ENCODE measurements at places on chromosomes 7 and 10. TPM values are rescaled to one million over a fixed set of nuclear protein-coding genes. Genes with fewer than 3 reads are reported as not detected.

The DGKI gene
- 0.71 TPM for total RNA-seq

GRCh38 chr10:3838460-3839437 lies 53.7 kb upstream of the KLF6 start:
- H3K4me3 ChIP-seq, result no peak overlapping the region
- no peak overlapping the region for H3K27ac ChIP-seq
- no peak for DNase-seq
- no peaks in the 10 kb centered on the region for H3K4me1 ChIP-seq

The SUGCT gene
- total RNA-seq, result 5.4 TPM

DNA sequence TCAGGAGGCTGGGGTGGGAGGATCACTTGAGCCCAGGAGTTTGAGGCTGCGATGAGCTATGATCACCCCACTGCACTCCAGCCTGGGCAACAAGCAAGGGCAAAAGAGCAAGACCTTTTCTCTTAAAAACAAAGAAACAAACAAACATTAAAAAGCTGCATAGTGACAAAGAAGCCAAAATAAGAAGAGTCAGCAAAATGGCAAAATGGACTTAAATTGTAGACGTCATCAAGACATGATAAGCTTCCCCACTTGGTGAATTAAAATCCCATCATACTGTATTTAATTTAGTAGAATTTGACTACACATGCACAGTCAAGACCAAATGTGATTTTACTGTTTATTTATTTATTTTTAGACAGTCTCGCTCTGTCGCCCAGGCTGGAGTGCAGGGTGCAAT lies 48.8 kb upstream of the ATOH7 start:
- no peaks in the 10 kb centered on the region for H3K4me1 ChIP-seq
- H3K27me3 ChIP-seq, result no peaks in the 10 kb centered on the region
- DNase-seq, result no peak
- H3K4me3 ChIP-seq, result no peak overlapping the region
- H3K36me3 ChIP-seq, result no peaks in the 10 kb centered on the region

DNA sequence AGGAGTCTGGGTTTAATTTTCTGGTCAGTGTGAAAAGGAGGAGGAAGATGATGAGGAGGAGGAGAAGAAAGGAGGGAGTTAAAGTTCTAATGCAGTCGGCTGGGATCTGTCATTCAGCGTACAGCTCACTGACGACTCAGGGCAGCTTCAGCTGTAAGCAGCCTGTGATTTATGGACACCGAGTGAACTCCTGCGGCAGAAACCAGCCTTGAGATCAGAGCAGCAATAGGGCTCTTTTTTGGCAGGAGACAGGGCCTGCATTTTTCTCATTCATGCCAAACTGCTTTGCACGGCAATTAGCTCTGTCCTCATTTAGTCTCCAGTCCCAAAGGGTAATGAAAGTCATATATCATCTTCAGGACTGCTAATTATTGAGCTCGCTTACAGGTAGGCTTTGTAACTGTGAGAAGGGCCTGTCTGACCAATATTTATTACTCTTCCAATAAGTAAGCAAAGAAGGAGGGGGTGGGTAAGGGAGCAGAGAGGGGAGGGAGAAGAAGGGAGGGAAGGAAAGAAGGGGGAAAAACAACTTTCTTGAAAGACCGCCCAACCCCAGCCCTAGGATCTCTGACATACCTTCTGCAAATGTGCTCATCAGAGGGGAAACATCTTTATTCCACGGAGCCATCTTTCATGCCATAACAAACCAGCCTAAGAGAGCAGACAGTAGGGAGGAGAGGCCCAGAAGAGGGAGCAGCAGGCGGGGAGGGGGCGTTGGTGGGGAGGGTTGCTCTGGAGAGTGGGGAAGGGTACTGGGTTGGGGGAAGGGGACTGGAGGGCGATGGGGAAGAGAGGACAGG lies 48.1 kb upstream of the COMTD1 start:
- H3K27ac ChIP-seq, result no peak overlapping the region
- H3K36me3 ChIP-seq, result no peaks in the 10 kb centered on the region
- no peaks in the 10 kb centered on the region for H3K4me1 ChIP-seq

The HACD1 gene
- 30.8 TPM for total RNA-seq

GRCh38 chr10:117944676-117945447 lies 101.9 kb downstream of the RAB11FIP2 start:
- no peaks in the 10 kb centered on the region for H3K36me3 ChIP-seq
- no peak overlapping the region for H3K27ac ChIP-seq
- H3K4me1 ChIP-seq, result no peaks in the 10 kb centered on the region
- no peak overlapping the region for H3K4me3 ChIP-seq
- H3K27me3 ChIP-seq, result no peaks in the 10 kb centered on the region
- DNase-seq, result no peak

DNA sequence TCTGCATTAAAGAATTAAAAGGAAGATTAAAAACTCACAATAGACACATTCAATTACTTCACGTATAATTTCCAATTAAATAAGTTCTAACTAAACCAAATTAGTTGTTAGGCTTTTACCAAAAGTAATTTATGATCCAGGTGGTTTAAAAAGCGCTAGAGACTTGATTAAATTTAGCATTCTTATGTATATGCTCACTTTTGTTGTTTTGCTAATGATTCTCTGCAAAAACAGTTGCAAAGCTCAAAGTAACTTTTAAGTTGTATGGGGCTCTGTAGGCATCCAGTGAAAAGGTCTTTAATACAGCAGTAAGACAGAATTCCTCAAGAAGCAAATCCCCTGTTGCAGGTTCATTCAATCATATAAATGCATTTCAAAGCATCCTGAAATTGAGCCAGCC lies 15.5 kb upstream of the PNPLA8 start:
- H3K4me3 ChIP-seq, result peak overlapping the region; percentile 36
- DNase-seq, result no peak
- no peaks in the 10 kb centered on the region for H3K4me1 ChIP-seq
- no peaks in the 10 kb centered on the region for H3K36me3 ChIP-seq
- no peaks in the 10 kb centered on the region for H3K27me3 ChIP-seq

The ZNF365 gene
- 0.42 TPM for total RNA-seq

The GRID2IP gene
- 1.0 TPM for total RNA-seq

DNA sequence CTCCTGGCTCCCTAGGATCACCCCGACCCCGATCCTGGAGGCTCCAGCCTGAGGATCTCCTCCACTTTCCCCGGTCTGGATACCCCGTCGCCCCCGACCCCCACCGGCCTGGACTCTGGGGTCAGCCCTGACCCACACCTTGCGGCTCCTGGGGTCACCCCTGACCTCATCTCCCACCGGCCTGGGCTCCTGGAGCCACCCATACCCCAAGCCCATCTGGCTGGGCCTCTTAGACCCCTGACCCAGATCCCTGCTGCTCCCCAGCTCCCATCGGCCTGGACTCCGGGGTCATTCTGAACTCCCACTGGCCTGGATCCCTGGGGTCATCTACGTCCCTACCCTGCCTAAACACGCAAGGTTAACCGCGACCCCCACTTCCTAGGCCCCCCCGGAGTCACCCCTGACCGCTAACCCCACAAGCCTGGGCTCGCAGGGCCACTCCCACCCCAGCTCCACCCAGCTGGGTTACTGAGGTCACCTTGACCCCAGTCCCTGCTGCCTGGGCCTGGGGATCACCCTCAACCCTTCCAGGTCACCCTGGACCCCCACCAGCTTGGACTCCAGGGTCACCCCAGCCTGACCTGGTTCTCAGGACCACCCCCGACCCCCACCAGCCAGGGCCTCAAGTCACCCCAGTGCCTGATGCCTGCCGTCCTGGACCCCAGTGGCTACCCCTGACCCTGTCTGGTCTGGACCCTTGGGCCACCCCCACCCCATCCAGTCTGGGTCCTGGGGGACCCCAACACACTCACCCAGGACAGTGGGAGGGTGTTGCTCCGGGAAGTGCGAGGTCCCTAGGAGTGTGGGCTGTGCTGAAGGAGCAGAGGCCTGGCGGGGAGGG lies 1.2 kb downstream of the FOXK1 start:
- no peaks in the 10 kb centered on the region for H3K36me3 ChIP-seq
- no peak overlapping the region for H3K27ac ChIP-seq
- peaks cover 6% of the 10 kb centered on the region for H3K4me1 ChIP-seq
- DNase-seq, result no peak

The CRYGN gene
- total RNA-seq, result 1.0 TPM

DNA sequence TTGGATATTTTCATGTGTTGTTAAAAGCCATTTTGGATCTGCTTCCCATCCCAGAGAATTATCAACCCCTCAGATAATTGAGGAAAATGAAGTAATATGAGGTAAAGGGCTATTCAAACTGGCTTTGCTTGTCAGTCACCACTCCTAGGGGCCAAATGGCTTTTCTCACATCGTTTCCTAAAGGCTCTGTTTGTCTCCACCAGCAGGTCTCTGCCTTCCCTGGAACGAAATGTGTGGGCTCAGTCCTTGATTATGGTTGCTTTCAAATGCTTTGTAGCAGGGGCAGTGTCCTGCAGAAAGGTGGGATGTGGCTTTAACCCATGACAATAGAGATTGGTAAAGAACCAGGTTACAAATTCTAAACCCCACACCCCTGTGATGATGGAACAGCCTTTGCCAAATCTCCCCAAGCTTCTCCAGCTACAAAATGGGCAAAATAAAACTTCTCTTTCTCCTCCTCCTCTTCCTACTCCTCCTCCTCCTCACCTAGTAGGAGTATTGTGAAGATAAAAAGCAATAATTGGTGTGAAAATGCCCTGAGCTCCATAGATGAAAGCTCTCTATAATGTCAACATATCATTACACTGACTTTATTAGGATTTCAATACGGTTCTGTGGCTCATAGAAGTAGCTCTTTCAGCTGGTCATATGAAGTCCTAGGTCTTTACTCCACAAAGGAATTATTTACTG lies 127.6 kb downstream of the CHN2 start:
- no peak overlapping the region for H3K27ac ChIP-seq
- H3K27me3 ChIP-seq, result no peaks in the 10 kb centered on the region
- H3K4me3 ChIP-seq, result no peak overlapping the region
- H3K4me1 ChIP-seq, result peaks cover 10% of the 10 kb centered on the region
- H3K36me3 ChIP-seq, result no peaks in the 10 kb centered on the region

DNA sequence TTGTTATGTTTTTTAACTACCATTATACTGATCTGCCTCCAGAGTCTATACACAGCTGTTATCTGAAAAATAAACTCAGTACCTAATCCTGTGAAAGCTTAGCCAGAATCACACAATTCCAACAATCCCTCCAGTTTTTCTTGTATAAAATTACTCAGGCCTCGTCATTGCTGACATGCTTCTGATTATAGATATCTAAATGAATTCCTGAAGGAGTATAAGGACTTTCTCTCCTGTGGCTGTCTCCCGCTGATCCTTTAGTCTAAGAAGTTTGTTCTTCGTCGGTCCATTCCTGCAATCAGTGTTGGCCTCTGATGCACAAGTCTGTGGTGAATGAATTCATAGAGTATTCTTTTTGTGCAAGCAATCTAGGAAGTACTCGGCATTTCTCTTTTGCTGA lies 288.9 kb upstream of the SEMA3C start:
- no peaks in the 10 kb centered on the region for H3K27me3 ChIP-seq
- H3K4me3 ChIP-seq, result no peak overlapping the region
- H3K36me3 ChIP-seq, result no peaks in the 10 kb centered on the region
- DNase-seq, result no peak

The EN2 gene
- total RNA-seq, result not detected

GRCh38 chr7:150415161-150416153 lies 35.0 kb upstream of the GIMAP8 start:
- peaks cover 8% of the 10 kb centered on the region for H3K36me3 ChIP-seq
- H3K4me1 ChIP-seq, result no peaks in the 10 kb centered on the region
- DNase-seq, result no peak
- H3K4me3 ChIP-seq, result no peak overlapping the region

All from H1 (cell line).